Posterior cingulate gyrus (tissue), 11 donors: ENCODE measurements at places on chromosomes 13 and 19.

DNA sequence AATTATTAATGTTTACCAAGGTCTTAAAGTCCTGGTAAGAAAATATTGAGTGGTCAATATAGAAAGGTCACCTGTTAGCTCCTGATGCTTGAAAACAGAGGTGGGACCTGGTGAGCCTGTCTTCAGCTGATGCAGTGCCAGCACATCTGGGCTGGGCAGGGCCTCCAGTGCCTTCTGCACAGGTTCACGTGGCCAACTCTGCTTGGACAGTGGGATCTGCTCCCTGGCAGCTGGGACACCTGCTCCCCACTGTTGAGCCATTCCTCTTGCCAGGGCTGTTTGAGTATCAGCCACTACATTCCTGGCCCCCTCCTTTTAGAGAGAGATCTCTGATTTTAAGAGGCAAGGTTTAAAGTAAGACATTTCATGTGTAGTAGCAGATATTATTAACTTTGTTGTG lies 135.0 kb downstream of the TM9SF2 start:
- no peak for DNase-seq

- no peak for DNase-seq
These were observed 1.5 kb upstream of the CEACAM5 start for GRCh38 chr19:41706741-41707501.

DNA sequence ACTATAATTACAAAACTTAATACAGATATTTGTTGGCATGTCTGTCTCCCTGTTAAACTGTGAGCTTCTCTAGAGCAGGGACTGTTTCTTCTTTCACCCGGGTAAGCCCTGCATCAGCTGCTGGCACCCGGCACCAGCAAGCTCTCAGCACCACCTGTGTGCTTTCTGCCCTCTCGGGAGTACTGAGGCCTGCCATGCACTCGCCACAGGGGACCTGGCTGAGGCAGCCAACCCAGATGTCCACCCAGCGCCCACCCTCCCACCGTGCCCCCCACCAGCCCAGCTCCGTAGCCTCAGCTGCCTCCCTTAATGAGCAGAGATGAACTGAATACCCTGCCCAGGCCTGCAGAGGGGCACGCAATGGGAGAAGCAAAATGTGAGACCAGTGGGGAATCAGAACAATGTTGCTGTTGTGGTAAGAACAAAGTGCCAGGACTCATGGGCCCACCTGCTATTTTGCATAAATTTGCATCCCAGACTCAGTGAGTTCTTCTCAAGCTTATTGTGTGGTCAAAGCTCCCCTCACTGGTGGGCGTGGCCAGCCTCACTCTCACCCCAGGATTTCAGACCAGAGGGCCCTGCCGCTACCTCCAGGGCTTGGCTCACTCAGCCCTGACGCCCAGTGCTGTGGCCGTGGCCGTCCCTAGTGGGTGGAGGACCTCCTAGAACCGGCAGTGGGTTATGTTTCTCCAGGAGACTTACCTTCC lies 14.6 kb upstream of the SERPINE3 start:
- peak; percentile 75 for DNase-seq

- DNase-seq: no peak
These were observed 5.2 kb upstream of the ANKRD10 start for GRCh38 chr13:110920038-110920437.

GRCh38 chr19:1651568-1652291 lies 685 bp downstream of the TCF3 start:
- no peak for DNase-seq

- DNase-seq: no peak
These were observed 4.1 kb downstream of the ATP11A start for GRCh38 chr13:112693831-112694497.

DNA sequence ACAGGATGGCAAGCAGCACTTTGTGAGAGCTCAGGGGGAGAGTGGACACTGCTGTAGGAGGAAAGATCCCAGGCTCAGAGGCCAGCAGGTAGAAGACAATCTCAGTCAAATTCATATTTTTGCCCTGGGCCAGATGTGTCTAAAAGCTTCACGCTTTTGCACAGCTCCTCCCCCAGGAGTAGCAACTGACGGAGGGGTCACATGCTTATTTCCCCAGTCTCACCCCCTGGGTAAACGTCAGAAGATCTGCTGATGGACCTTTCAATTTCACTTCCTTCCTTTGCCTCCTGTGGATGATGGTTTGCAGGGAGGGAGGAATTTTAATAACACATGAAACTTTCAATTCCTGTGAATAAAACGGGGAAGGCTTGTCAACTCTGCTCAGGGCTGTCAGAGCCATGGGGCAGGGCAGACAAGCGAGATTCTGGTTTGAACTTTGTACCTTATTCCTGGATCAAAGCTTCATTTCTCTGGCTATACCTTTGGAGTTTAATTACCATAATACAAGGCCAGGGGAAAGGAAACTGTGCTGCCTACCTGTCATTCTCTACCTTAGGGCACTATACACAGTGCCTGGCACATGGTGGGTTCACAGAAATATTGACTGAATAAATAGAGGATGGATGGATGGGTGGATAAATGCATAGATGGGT lies 41.0 kb downstream of the POU4F1 start:
- no peak for DNase-seq

DNA sequence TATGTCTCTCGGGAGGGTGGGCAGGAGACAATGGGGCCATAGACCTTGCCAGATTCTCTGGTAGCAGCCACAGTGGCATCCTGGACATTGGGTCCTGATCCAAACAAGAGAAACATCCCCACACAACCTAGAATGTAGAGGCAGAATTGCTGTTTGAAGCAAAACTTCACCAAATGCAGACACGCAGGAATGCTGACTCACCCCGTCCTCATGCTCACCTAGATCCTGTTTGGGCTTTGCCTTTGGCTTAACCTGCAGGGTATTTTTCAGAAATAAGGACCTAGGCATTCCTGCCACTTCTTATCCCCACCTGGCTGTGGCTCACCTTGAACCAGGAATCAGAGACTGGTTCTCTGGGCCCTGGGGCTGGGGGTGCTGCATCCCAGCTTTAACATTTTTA lies 7.3 kb downstream of the TBC1D17 start:
- DNase-seq: no peak

- DNase-seq: no peak
These were observed 110.4 kb upstream of the SOX1 start for GRCh38 chr13:111956261-111957151.
